Non-pigmented ciliary epithelial cell (primary cell): ENCODE measurements at places on chromosomes 13 and 19.

DNA sequence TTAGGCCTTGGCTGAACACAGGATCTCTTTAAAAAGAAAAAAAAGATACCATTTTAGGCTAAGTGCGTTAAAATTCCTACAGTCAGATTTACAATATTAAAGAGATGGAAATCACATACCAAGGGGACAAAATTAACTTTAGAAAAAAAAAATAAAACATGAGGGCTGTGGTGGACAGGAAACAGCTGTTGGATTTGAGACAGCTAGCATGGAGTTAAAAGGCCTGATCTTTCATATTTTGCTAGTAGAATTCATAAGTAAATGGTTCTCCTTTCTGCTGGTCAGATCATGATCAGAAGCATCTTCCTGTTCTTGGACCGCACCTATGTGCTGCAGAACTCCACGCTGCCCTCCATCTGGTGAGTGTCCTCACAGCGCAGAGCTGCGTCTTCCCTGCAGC, 19.7 kb downstream of the CUL4A start:
- DNase-seq: no peak

DNA sequence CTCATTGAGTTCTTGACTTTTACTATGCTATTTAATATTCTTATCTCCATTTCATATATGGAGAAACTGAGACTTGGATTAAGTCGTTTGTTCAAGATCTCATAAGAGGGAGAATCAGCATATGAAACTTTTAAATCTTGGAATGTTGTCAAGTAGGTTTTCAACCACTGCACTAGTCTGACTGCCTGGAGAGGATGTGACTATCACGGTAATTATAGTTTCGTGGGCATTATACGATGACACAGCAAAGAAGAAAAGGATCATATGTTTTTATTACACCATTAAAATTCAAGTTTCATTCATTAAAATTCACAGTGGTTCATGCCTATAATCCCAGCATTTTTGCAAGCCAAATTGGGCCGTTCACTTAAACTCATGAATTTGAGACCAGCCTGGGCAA, 555.2 kb downstream of the SLITRK1 start:
- DNase-seq: no peak

- DNase-seq: no peak
These were observed 1366.6 kb upstream of the MIR17HG start for GRCh38 chr13:89980896-89981295.

- no peak for DNase-seq
These were observed 18.1 kb upstream of the LRP3 start for GRCh38 chr19:33175886-33176669.

GRCh38 chr13:106958621-106959048, 390.7 kb upstream of the ARGLU1 start:
- DNase-seq: no peak

- DNase-seq: no peak
These were observed 863.3 kb downstream of the UQCRFS1 start for GRCh38 chr19:28349604-28350003.
